BJ (cell line): ENCODE measurements at places on chromosomes 1 and 21. TPM values are rescaled to one million over a fixed set of nuclear protein-coding genes. Genes with fewer than 3 reads are reported as not detected.

- no peak for DNase-seq
These were observed 9.8 kb upstream of the F5 start for GRCh38 chr1:169595764-169596711.

- DNase-seq: no peak
These were observed 23.9 kb upstream of the MEF2D start for GRCh38 chr1:156524481-156524869.

DNA sequence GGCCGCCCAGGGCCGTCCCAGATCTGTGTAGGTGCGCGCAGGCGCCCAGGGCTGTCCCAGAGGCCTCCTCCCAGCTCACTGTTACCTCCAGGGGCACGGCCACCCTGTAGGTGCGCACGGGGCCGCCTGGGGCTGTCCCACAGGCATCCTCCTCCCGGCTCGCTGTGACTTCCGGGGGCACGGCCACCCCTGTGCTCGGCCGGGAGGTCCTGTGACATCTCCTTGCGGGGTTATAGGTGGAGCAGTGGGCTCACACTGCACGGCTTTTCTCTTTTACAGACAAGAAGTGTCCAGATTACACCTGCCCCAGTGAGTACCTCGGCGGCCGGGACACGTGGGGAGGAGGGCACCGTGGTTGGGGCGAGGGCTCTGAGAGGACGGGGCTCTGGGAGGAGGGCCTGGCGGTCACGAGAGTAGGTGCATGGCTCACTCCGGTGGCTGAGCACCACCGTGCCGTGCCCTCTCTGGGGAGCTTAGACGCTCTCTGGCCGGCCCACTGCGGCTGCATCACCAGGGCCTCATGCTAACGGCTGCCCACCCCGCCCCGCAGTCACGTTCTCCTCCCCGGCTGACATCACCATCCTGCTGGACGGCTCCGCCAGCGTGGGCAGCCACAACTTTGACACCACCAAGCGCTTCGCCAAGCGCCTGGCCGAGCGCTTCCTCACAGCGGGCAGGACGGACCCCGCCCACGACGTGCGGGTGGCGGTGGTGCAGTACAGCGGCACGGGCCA, 21.4 kb downstream of the COL6A1 start:
- no peak for DNase-seq

The C1QTNF12 gene
- polyA plus RNA-seq: 0.42 and 0.43 TPM in 2 replicates
